Small intestine (tissue), 16 donors: ENCODE measurements at places on chromosomes 12 and 14. TPM values are rescaled to one million over a fixed set of nuclear protein-coding genes. Genes with fewer than 3 reads are reported as not detected.

- no peak for DNase-seq
Observed at GRCh38 chr12:124888260-124888659, 24.6 kb upstream of the SCARB1 start.

DNA sequence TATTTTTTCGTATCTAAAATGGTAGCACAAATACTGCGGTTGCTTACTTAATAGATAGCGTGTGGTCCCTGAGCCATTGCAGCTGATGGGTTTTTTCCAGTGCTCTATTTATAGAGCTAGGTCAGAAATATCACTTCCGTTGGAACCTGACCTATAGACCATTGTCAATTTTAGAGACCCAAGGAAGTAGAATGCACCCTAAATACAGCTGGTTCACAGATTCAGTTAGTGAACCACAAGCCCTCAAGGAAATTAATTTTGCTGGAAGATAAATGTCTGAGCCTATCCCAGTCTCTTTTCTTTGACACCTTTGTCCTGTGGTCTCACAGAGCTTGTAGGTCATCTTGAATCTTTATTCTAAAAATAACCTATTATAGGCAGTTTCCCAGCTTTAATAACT is 391.0 kb downstream of the ZFP36L1 start:
- no peak for DNase-seq

Gene LRRC10
- not detected for polyA plus RNA-seq

Gene ZNF385A
- polyA plus RNA-seq, result 0.45 TPM

DNA sequence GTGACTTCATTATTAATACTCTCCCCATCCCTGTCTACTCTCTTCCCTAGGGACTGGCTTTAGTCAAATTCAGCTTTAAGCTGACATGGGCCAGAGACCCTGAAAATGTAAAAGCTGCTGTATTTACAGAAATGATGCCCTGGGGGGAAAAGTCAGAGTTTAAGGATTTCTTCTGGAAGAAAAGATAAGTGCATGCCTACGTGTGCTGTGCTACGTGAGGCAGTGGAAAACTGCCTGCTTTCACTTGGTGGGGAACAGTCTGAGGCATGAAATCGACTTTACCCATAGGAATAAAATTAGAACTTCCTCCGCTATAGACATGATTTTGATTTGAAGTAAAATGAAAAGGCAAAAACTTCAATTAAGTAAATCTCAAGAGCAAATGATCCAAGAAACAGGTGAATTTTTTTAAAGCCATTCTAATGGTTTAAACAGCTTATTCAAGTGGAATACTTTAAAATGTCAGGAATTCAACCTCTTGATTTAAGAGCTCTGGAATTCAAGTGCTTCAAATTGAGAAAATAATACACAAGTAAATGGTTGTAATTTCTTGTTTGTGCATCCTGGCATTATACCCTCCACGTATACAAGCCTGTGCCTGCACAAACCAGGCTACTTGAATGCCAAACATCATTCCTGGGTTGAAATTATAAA is 168.5 kb downstream of the FOXN3 start:
- DNase-seq, result no peak

DNA sequence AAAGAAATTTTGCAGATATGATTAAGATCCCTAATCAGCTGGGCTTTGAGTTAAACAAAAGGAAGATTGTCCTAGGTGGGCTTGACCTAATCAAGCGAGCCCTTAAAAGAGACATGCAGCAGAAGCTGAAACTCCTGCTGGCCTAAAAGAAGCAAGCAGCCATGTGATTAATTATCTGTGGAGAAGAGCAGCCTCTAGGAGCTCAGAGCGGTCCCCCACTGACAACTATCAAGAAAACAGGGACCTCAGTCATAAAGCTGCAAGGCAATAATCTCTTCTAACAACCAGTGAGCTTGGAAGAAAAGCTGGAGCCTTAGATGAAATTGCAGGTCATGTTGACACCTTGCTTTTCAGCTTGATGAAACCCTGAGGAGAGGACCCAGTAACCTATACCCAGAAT is 288.9 kb upstream of the CLEC14A start:
- DNase-seq, result no peak

DNA sequence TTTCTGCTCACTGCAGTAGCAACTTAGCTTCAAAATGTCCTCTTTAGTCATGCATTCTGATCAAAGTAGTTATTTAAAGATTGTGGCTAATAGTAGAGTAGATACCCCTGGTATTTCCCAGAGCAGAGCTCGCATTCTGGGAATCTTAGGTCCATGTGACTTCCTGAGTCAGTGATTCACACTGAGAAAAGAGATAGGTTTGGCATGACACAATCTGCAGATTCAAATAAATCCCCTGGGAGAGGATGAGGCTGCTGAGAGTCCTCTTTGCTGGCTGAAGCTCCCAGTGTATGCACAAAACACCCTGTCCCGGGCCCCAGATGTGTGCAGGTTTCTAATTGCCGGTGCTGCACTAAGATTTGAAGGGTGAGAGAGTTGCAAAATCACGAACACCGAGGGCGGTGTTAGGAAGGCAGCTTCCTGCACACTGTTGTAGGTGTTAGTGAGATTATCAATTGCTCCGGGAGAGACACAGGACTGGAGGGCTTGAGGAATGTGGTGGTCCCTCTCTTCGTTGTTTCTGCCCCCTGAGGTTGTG is 233.2 kb downstream of the NRXN3 start:
- no peak for DNase-seq

- DNase-seq, result no peak
Observed at GRCh38 chr12:91893476-91893875, 252.2 kb downstream of the BTG1 start.

DNA sequence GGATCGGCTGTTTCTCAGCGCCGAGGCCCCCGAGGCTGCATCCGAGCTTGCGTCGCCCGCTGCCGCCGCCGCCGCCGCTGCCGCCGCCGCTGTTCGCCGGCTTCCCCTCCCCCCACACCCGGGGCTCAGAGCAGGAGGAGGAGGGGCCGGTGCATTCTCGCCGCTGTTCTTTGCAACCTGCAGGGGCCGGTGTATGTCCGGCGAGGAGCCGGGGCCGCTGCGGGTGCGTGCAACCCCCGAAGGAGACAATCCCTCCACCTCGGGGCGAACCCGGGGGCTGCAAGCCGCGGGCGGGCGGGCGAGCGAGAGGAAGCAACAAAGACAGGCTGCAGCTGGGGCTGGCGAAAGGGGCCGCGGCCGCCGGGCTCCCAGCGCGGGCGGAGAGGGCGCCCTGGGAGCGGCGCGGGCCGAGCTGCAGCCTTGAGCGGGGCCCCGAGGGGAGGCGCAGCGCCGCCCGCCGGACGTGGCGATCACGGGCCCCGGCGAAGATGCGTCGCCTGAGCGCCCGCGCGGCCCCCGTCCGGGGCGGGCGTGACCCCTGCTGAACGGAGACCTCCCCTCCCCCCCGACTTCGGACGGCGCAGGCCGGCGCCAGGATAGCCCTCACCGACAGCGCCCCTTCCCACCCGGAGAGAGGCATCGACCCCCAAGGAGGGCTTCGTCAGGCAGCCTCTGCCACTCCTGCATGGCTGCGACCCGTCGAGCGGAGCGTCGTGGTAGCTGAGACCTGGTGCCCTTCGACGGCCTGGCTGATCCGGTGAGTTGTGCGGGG is 702 bp downstream of the FAM222A start:
- DNase-seq, result peak; percentile 88

Gene KRT6C
- not detected for polyA plus RNA-seq

- DNase-seq, result no peak
Observed at GRCh38 chr12:116771651-116772050, 33.5 kb downstream of the RNFT2 start.

DNA sequence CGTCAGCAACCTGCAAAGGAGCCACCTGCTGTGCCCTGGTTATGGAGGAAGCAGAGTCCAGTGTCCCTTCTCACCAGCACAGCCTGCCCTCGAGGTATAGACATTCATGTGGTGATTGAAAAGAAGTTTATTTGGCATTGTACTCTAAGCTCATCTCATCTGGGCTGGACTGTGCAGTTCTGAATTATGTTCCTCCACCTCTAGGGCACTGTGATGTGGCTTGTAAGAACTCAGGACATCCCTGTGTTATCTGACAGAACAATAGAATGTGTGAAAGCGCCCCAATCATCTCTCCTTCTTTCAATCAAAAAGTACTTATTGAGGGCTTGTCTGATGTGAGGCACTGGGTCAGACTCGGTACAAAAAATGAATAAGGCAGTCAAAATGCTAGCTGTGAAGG is 140.1 kb downstream of the DHRS2 start:
- peak; percentile 6 for DNase-seq

- DNase-seq, result no peak
Observed at GRCh38 chr12:131131077-131131807, 177.5 kb downstream of the ADGRD1 start.

DNA sequence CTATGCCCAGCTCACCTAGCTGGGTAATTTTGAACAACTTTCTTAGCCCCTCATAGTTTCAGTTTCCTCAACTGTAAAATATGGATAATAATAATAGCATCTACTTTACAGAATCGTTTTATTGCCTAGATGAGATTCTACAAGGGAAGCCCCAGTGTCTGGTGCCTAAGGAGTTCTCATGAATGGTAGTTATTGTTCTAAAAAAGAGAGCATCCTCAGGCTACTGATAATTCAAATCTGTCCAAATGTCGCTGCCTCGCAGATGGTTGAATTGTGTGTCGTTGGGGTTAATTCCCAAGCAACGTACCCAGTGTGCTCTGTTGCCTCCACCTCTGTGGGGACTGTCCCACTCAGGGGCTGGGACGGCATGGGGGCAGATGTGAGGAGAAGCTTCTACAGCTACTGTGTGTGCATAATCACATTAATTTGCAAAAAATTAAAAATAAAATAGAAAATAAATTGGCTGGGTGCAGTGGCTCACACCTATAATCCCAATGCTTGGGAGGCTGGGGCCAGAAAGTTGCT is 71.6 kb upstream of the CEP83 start:
- no peak for DNase-seq

DNA sequence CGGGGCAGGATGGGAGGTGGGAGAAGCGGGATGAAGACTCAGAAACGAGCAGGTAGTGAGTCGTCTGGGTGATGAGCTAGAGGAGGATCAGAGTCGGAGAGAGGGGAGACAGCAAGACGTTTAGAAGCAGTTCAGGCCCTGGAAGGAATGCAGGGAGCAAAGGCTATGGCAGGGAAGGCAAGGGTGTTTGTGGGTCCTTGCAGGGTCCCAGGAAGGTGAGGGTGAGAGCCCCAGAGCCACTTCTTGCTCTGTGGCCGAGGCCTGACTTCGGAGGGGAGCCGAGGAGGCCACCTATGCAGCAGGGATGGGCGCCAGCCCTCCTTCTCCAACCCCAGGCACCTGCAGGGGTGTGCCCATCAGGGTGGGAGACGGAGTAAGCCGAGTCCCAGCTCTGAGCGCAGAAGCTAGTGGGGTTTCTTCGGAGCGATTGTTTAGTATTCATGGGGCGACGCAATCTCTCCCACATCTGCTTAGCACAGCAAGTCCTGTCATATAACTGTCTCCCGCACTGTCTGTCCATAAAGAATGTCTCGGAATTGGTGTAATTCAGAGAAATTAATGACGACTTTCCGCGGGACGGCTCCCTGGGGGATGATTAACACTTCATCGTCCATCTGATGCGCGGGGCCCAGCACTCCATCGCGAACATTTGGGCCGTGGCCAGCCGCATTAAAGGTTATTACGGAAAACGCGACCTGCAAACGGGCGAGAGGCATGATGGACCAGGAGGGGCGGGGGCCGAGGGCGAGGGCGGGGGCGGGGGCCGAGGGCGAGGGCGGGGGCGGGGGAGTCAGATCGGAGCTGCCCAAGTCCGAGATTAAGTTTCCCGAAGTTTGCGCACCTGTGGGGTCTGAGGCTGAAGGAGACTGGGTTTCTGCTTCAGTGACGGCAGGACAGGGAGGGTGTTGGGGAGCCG is 12.2 kb upstream of the CALCOCO1 start:
- no peak for DNase-seq

- no peak for DNase-seq
Observed at GRCh38 chr14:75967866-75968265, 13.9 kb downstream of the TGFB3 start.

Gene LHX5
- polyA plus RNA-seq, result not detected

Gene SLC5A8
- not detected for polyA plus RNA-seq

- no peak for DNase-seq
Observed at GRCh38 chr14:105051182-105052109, 13.8 kb downstream of the GPR132 start.

GRCh38 chr12:111757361-111758119 is 9.2 kb upstream of the ALDH2 start:
- DNase-seq, result no peak

DNA sequence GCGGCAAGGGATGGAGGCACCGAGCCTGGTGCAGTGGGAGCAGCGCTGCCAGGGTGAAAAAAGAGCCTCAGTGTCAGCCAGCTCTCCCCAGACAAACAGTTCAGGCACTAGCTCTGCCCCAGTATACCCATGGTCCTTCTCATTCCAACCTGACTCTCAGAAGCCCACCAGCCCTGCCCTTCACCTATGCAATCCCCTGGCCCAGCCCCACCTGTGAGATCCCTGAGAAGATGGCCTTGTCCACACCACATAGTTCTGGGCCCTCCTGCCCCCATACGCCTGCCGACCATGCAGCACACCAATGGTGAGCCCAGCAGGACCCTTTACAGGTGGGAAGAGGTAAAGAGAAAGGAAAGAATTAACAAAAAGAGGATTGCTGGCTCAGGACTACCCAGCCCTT is 6.5 kb downstream of the KMT2D start:
- no peak for DNase-seq

- DNase-seq, result no peak
Observed at GRCh38 chr12:45849289-45849688, 119.8 kb downstream of the ARID2 start.

- DNase-seq, result no peak
Observed at GRCh38 chr12:87756111-87756510, 273.1 kb downstream of the C12orf50 start.

Gene FGF6
- not detected for polyA plus RNA-seq

- DNase-seq, result no peak
Observed at GRCh38 chr12:26798640-26799039, 34.4 kb downstream of the ITPR2 start.

- DNase-seq, result no peak
Observed at GRCh38 chr12:97398704-97399103, 63.9 kb upstream of the RMST start.

Gene MLF2
- 233 TPM for polyA plus RNA-seq

Gene FAM222A
- 3.4 TPM for polyA plus RNA-seq

DNA sequence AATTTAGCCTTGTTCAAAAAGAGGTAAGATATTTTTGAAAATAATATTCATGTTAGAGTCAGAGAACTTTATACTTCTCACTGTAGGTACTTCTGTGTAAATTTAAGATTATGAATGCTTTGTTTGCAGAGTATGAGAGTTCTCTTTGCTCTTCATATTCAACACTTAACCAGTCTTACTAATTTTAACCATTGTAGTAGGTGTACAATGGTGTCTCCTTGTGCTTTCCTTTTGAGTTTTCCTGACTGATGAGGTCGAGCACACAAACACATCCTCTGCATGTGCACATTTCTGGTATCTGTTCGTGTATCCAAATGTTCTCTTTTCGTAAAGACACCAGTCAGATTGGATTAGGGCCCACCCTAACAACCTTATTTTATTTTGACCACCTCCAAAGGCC is 45.8 kb downstream of the MIA2 start:
- no peak for DNase-seq

Gene EPYC
- not detected for polyA plus RNA-seq

Gene BHLHE41
- polyA plus RNA-seq, result 9.7 TPM

GRCh38 chr12:124774054-124774461 is 89.6 kb downstream of the SCARB1 start:
- DNase-seq, result no peak

- DNase-seq, result peak; percentile 79
Observed at GRCh38 chr12:75944097-75944904, 87.3 kb downstream of the PHLDA1 start.
